Stimulated activated CD4-positive, alpha-beta T cell treated with anti-CD3 and anti-CD28 coated beads, Interleukin-4, amount 100 ng/mL, for 24 hours (primary cell): ENCODE measurements at places on chromosomes 6 and 20.

DNA sequence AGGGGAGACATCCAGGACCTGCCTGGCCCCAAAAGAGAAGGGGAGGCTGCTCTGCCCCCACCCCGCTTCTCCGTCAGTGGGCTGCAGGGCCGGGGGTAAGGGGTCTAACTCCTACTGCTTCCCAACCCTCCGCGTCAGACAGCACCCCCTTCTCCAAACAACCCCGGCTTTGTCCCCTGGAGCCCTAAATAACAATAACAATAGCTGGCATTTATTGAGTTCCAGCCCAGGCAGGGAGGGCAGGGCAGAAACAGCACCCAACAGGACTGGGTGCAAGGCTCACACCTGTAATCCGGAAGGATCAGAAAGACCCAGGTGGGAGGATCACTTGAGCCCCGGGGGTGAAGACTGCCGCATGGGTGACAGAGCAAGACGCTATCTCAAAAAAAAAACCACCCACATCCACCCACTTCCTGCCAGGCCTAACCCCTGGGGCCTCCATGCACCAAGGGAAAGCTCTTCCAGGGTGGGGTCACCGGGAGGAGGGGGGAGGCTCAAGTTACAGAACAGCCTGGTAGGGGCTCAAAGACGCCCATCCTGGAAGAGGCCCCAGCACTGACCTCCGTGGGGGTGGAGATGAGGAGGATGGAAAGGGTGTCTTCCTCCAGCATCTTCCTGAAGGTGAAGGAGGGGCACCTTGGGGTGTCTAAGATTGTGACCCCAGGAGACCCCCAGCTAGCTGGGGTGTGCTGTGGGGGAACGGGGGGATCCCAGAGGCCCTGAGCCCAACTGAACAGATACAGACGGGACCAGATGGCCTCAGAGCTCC, 1.3 kb upstream of the FNDC11 start:
- peak; percentile 38 for DNase-seq

- no peak for DNase-seq
These were observed 163.2 kb downstream of the PDE7B start for GRCh38 chr6:136014454-136015437.

DNA sequence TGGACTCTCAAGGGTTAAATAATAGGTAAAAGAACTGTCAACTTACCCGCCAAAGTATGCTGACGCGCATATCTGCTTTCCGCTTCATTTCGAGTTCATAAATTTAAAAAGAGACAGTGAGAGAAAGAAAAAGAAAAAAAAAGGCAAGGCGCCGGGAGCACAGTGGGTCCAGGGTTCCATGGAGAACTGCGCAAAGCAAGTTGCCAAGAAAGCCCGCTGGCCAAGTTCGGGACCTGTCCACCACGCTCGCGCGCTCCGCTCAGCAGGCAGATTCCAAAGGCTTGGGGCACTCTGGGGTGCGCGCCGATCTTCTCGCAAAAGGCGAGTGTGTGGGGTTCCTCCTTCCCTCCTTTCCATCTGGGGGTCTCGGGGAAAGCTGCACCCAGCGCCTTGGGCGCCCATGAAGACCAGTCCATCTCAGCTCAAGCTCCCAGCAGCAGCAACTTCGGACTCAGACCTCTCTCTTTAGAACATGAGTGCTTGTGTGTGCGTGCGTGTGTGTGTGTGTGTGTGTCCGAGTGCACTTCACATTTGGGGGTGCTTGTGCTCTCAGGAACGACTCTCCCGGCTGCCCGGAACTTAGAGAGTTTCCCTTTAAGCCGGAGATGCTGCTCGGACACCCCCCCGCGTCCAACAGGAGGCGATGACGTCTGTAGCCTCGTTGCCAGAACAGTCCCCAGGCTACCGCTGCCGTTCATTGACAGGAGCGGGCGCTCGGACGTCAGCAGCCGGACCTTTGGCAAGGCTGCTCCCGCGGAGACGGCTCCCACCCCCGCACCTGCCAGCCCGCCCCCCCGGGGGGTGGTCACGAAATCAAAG, 180.0 kb downstream of the TBXT start:
- no peak for DNase-seq

DNA sequence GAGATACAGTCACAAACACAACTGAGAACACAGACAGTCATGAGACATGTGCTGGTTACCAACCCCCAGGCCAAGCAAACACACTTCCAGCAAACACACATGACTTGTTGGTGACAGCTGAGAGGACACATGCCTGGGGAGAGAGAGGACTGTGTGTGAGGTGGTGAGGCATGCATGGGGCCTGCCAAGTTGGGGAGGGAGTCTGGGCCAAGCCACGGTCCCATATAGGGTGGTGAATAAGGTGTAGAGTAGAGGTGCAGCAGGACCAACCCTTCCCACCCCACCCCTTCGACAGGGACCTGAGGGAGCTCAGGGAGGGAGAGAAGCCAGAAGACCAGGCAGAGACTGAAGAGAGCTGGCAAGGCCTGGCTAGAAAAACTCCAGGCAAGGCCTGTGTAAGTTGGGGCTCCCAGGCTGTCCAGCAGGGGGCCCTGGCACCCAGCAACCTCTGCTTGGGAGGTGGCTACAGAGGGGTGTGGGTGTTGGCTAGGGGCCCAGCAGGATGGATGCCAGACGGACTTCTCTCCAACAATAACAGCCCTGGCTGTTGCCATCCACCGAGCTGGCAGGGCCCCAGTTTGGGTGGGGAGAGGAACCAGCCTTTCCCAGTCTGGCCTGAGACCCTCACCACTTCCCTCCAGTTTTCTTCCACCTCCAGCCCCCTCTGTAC, 2.0 kb upstream of the SLC29A1 start:
- peak; percentile 68 for DNase-seq

GRCh38 chr6:8539453-8539852, 104.1 kb upstream of the SLC35B3 start:
- no peak for DNase-seq

- DNase-seq = no peak
These were observed 252.4 kb downstream of the HDGFL1 start for GRCh38 chr6:22821664-22822320.

DNA sequence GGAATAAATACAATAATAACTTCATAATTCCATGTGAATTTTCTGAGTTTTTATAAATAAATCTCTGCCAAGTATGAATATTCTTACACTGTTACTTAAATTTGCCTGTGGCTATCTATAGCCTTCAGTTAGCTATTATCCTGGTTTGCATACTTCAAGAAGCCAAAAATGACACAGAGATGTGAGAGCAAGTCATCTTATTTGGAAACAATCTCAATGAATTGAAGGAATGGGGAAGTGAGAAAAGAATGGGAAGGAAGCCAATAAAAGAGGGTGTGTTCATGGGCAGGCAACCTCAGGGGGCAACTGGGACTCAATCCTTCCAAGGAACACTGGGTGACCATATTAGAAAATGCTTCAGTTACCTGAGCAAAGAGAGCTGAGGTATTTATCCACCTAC, 9.9 kb downstream of the HAO1 start:
- no peak for DNase-seq
